Adipose tissue (tissue), 3 donors: ENCODE measurements at places on chromosomes 12 and 14. TPM values are rescaled to one million over a fixed set of nuclear protein-coding genes. Genes with fewer than 3 reads are reported as not detected.

Gene OVCH1
- not detected for polyA plus RNA-seq

Gene ART4
- polyA plus RNA-seq: 3.3 TPM

Gene PRPH
- 2.1 TPM for polyA plus RNA-seq

Gene ASB2
- 1.1 TPM for polyA plus RNA-seq

Gene GLT1D1
- 3.4 TPM for polyA plus RNA-seq

Gene IFNG
- not detected for polyA plus RNA-seq

Gene MYH6
- polyA plus RNA-seq: 0.56 TPM

Gene GNB3
- 1.7 TPM for polyA plus RNA-seq

Gene SLC38A4
- 1.1 TPM for polyA plus RNA-seq

Gene SALL2
- 1.1 TPM for polyA plus RNA-seq

Gene CDK2
- polyA plus RNA-seq: 20.8 TPM

Gene SERPINA12
- polyA plus RNA-seq: not detected

Gene DNAI7
- not detected for polyA plus RNA-seq

Gene EML1
- polyA plus RNA-seq: 14.1 TPM

Gene SNRPF
- polyA plus RNA-seq: 39.3 TPM

Gene LRRC43
- polyA plus RNA-seq: not detected

Gene RNF212B
- 0.06 TPM for polyA plus RNA-seq
